Psoas muscle (tissue), 8 donors: ENCODE measurements at places on chromosomes 7 and 10. TPM values are rescaled to one million over a fixed set of nuclear protein-coding genes. Genes with fewer than 3 reads are reported as not detected.

DNA sequence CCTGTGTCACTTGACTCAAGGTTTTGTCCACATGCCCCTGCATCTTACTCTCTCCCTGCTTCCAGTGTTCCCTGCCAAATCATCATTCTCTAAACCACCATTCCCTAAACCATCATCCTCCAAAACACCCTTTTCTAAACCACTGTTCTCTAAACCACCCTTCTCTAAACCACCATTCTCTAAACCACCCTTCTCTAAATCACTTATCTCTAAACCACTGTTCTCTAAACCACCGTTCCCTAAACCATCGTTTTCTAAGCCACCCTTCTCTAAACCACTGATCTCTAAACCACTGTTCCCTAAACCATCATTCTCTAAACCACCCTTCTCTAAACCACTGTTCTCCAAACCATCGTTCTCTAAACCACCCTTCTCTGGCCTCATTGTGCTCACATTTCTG lies 142.1 kb downstream of the CXCL12 start:
- no peak for DNase-seq

The NKX2-3 gene
- polyA plus RNA-seq: not detected

The RBP3 gene
- not detected for polyA plus RNA-seq

DNA sequence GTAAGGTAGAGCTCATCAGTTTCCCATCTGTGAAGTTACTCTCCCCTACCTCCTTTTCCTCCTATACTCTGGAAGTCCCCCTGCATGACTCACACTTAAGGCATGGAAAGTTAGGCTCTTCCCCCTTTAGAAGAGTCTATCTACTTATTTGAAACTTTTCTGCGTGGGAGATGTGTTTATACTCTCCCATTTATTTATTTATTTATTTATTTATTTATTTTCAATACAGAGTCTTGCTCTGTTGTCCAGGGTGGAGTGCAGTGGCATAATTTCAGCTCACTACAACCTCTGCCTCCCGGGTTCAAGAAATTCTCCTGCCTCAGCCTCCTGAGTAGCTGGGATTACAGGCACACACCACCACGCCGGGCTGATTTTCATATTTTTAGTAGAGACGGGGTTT lies 107.5 kb upstream of the JCAD start:
- no peak for DNase-seq

The ADAM12 gene
- polyA plus RNA-seq: 0.01 TPM

DNA sequence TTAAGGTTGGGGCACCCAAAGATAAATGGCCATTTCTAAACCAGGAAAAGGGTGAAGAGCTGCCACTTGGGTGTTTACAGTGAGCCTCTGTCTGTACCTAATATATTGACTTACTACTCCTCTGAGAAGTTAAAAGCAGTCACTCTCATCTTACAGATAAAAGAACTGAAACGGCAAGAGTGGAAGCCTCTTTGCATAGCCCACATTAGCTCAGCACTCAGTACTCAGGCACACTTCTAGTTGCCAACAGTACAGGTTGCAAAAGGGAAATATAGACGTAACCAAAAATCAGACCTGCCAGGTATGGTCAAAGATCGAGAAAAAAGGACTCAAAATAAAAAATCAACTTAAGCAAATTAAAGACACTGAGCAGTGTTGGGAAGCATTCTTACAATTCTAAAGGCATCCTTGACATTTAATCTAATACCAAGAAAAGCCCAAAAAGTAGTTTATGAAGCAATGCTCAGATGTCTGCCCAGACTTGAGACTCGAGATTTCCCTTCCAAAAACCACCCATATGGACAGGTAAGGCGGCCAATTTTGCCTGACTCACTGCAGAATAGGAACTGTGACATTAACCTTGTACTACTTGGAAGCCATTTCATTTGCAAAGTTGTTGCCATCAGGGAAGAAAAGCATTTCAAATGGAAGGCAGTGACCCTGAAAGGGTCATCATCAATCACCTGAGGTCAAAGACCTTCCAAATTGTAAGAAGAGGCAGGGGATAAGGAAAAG lies 139.3 kb downstream of the SLC25A13 start:
- no peak for DNase-seq

DNA sequence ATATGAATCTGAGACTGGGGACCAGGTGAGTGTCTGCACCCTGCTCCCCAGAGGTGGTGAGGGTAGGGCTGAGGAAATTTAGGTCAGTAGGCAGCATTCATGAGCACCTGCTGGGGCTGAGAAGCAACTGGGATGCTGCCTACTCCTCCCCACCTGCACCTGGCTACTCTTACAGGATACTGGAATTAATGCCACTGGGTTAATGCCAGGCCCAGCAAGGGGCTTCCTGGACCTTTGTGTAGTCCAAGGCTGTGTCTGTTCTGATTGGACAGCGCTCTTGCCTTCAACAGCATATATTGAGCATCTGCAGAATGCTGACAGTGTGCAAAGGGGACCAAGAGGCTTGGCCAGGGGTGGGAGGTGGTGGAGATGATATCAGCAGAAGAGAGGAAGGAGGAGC lies 32.1 kb downstream of the ADCYAP1R1 start:
- DNase-seq: no peak

- no peak for DNase-seq
Observed at GRCh38 chr7:142024547-142024946, 28.9 kb downstream of the MGAM start.

GRCh38 chr7:55478700-55479099 lies 93.6 kb downstream of the VOPP1 start:
- DNase-seq: no peak

The LRIT1 gene
- polyA plus RNA-seq: not detected

DNA sequence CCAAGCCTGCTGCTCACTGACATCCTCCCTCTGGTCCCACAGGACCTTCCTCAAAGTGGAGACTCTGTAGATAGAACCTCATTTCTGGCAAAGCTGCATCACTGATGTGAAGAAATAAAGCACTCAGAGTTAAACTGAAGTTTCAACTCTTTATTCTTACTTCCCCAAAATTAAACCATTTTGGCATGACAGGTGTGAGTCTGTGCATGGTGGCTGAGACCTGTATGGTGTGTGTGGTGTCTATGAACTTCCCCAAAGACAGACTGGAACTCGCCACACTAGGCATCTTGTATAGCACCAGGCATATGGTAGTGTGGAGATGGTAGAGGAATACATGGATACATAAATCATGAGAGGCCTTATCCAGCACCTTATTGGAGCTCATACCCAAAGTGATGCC lies 6.6 kb upstream of the WDFY4 start:
- no peak for DNase-seq

DNA sequence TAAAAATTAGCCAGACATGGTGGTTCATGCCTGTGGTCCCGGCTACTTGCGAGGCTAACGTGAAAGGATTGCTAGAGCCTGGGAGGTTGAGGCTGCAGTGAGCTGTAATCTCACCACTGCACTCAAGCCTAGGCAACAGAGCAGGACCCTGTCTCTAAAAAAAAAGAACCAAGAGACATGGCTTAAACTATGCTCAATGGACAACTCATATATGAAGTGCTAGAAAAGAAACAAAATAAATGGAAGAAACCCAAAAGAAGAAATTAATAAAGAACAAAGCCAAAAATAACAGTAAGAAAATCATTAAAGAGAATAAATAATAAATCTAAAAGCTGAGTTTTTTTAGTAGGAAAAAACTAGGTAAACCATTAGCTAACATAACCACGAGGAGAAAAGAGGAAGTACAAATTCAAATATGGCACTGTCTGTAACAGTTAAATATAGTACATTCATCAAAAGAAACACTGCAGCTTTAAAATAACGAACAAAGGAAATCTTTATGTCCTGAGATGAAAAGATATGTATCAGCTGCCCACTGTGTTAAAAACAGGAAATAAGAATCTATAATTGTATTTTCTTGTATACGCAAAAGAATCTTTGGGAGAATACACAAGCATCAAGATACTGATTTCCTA lies 48.7 kb downstream of the UPF2 start:
- DNase-seq: no peak

The STEAP4 gene
- polyA plus RNA-seq: 8.5 TPM

GRCh38 chr10:83677795-83678194 lies 461.5 kb upstream of the GHITM start:
- DNase-seq: no peak

The CALML3 gene
- polyA plus RNA-seq: 0.03 TPM

- DNase-seq: no peak
Observed at GRCh38 chr7:2120841-2121830, 111.6 kb downstream of the MAD1L1 start.

The SLC13A4 gene
- polyA plus RNA-seq: 0.01 TPM

GRCh38 chr10:91424016-91424415 lies 13.9 kb downstream of the HECTD2 start:
- DNase-seq: no peak

GRCh38 chr7:123784263-123784662 lies 35.5 kb upstream of the WASL start:
- no peak for DNase-seq

DNA sequence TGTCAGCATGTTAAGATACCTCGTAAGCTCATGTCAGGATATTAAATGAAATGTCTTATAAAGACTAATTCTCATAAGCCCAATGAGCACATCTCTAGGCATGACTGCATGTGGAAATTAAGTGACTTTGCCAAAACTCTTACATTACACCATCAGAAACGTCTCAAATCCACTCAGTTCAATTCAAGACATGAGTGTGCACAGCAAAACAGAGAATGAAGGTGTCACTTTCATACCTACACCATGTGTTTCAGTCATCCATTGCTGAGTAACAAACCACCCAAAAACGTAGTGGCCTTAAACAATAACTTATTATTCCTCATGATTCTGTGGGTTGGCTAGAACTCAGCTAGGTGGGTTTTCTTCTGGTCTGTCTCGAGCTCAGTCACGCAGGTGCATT lies 99.8 kb downstream of the ATE1 start:
- no peak for DNase-seq

- no peak for DNase-seq
Observed at GRCh38 chr7:117164620-117165019, 158.2 kb downstream of the WNT2 start.

- DNase-seq: no peak
Observed at GRCh38 chr10:69317175-69317604, 38.9 kb downstream of the HK1 start.

The CCDC3 gene
- polyA plus RNA-seq: 54.2 TPM

GRCh38 chr10:131626274-131626673 lies 274.5 kb upstream of the PPP2R2D start:
- no peak for DNase-seq
